Mesothelial cell of epicardium (in vitro differentiated cells): ENCODE measurements at places on chromosomes 7 and 10. TPM values are rescaled to one million over a fixed set of nuclear protein-coding genes. Genes with fewer than 3 reads are reported as not detected.
A peak's percentile ranks its signal among the peaks of the same experiment; 100 is the strongest.

GRCh38 chr10:9010093-9010492, 955.6 kb downstream of the GATA3 start:
- no peak for DNase-seq

ITIH2 gene
- not detected in 3 replicates for total RNA-seq

- no peak for DNase-seq
These were observed 9.6 kb upstream of the PTTG1IP2 start for GRCh38 chr7:90459888-90460287.

DNA sequence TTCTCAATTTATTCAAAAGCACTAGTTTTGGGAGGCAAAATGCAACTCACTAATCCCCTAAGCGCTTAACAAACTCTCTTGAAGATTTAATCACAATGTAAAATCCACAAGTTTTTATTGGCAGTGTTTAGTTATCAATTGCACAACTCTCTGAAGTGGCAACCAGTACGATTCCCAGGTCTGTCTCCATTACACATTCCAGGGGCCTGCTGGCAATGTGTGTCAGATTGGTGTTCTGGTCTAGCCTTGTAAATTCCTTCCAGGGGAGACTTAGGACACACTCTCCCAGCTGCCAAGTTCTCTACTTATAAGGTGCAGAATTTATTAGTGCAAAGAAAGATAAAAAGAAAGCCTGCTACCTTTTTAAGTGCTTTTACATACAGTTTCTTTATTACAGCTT, 164.7 kb upstream of the HPS1 start:
- no peak for DNase-seq

HYAL4 gene
- total RNA-seq: not detected in 3 replicates

GRCh38 chr7:158303121-158303520, 284.5 kb downstream of the PTPRN2 start:
- no peak for DNase-seq

COL28A1 gene
- total RNA-seq: 1.6 to 1.8 TPM (median 1.7 TPM) in 3 replicates

GRCh38 chr7:127415060-127415742, 22.7 kb upstream of the ZNF800 start:
- no peak for DNase-seq

GRCh38 chr10:34969171-34969570, 121.0 kb downstream of the CUL2 start:
- no peak for DNase-seq

DNA sequence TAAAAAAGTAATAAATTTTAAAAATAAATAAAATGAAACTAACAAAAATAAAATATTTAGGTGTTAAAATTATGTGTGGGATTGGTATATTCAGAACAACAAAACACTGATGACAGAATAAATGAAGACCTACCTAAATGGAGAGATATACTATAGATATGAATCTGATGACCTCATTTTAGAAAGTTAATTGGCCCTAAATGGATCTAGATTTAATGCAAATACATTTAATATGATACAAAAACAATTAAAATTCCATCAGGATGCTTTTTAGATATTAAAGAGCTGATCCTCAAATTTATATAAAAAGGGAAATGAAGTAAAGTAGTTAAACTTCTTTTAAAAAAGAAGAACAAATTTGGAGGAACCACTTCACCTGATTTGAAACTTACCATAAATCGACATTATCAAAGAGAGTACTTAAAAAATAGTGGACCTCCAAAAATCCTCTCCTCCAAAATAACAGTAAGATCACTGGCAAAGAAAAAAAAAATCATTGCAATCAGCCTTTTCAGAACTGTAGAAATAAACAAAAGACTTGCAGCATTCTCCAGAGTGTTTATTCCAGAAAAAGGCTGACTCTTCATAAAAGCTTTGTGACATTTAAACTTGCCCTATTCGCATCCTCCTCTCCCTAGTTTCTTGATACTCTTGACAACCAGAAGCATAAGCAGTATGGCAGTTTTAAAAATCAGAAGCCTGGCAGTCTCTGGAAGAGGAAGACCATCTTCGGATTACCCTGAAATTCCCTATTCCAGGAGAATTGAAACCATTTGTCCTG, 125.9 kb upstream of the AKR1E2 start:
- no peak for DNase-seq

DNA sequence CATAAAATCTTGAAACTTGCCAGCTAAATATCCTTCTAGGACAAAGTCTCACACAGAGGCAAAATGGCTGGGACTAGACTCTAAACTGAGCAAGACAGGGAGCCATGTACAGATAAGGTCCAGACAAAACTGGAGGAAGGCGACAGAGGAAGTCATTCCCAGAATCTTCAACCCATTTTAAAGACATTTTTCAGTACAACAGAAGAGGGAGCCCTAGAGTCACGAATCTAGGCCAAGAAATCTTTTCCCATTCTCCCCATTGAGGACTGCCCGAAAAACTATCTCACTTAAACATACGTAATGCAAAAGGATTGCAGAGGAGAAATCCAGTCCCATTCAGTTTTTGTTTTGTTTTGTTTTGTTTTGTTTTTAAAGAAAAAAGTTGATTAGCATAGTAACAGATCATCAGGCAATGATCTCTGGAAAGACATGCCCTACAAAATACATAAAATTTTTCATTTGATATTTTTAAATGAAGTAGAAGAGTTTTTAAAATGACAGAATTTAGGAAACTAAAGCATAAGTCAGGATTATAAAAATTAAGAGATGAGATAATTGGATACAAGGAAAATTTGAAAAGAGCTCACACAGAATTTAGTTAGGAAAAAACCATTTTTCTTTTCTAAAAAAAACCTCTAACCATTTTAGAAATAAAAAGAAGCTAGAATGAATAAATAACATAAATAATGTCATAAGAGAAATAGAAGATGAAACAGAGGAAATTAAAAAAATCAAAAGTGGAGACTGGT, 16.9 kb upstream of the PRF1 start:
- no peak for DNase-seq

ANKRD26 gene
- total RNA-seq: 16.2 to 17.7 TPM (median 16.9 TPM) in 3 replicates

ERV3-1 gene
- total RNA-seq: 54.9 to 57.6 TPM (median 56.6 TPM) in 3 replicates

DNA sequence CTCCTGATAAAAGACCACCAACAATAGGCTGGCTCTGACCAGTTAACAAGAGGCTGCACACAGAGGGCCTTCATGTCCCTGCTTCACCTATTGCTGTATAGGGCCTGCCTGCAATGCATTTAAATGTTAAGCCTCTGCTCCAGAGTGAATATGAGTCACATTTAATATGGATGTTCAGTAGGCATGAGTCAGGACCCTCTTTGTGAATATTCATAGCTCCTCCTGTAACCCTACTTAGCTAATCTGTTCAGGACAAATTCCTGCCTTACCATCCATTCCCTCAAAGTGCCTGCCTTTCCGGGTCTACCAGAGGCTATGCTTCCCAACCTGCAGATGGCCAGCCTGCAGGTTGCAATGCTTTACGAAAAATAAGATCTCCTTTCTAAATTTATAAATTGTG, 32.5 kb downstream of the ARHGAP22 start:
- DNase-seq: no peak

- no peak for DNase-seq
These were observed 1264.1 kb upstream of the AUTS2 start for GRCh38 chr7:68334216-68334615.

GRCh38 chr10:49634069-49634660, 20.3 kb downstream of the CHAT start:
- no peak for DNase-seq

GRCh38 chr10:69334302-69335062, 56.2 kb downstream of the HK1 start:
- DNase-seq: no peak

KEL gene
- 1.9 to 4.2 TPM (median 2.3 TPM) in 3 replicates for total RNA-seq

GRCh38 chr7:20601121-20601520, 14.3 kb upstream of the ABCB5 start:
- no peak for DNase-seq

GRCh38 chr10:26446258-26446657, 8.1 kb downstream of the APBB1IP start:
- DNase-seq: no peak

DNA sequence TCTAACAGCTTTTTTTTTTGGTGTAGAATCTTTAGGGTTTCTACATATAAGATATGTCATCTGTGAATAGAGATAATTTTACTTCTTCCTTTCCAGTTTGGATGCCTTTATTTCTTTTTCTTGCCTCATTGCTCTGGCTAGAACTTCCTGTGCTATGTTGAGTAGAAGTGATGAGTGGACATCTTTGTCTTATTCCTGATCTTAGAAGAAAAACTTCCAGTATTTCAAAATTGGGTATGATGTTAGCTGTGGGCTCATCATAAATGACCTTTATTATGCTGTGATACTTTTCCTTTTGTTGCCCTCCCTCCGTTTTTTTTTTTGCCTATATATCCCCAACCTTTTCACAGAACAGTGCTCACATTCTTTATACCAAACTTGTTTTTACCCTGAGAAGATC, 8.8 kb downstream of the AGK start:
- no peak for DNase-seq

HOXA4 gene
- 51.0 to 55.9 TPM (median 54.7 TPM) in 3 replicates for total RNA-seq

GRCh38 chr7:26368542-26368941, 76.9 kb downstream of the SNX10 start:
- DNase-seq: no peak

CYP3A4 gene
- not detected in 3 replicates for total RNA-seq

- no peak for DNase-seq
These were observed 75.8 kb upstream of the PARD3 start for GRCh38 chr10:34890939-34891338.

NRG3 gene
- 0.42 to 0.74 TPM (median 0.57 TPM) in 3 replicates for total RNA-seq

PRKCQ gene
- total RNA-seq: 2.3 to 2.4 TPM (median 2.3 TPM) in 3 replicates

DNA sequence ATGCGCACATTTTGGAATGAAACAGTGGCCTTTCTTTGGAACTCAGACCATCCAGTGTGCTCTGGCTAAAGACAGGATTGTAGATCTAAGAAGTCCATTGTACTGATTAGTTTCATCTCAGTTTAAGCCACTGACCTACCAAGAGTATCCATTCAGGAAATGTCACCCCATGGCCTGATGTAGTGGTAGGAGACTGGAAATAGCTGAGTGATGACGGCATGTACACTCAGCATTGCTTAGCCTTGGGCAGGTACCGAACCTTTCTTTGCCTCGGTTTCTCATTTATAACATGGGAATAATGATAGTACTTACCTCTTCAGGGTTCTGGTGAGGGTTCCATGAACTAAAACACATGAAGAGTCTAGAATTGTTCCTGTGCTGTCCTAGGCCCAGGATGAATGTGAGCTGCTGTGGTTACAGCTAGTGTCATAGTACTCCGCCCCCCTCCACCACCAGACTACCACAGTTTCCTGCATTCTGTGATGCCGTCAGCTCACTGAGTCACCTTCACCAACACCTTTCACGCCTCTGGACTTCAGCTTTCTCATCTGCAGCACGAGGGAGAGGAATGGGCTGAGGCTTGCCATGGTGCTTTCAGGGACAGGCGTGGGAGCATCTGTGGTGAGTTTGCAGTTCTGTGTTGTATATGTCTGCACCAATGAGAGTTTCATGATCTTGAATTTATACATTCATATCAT, 484.0 kb upstream of the GALNT17 start:
- DNase-seq: no peak

DNA sequence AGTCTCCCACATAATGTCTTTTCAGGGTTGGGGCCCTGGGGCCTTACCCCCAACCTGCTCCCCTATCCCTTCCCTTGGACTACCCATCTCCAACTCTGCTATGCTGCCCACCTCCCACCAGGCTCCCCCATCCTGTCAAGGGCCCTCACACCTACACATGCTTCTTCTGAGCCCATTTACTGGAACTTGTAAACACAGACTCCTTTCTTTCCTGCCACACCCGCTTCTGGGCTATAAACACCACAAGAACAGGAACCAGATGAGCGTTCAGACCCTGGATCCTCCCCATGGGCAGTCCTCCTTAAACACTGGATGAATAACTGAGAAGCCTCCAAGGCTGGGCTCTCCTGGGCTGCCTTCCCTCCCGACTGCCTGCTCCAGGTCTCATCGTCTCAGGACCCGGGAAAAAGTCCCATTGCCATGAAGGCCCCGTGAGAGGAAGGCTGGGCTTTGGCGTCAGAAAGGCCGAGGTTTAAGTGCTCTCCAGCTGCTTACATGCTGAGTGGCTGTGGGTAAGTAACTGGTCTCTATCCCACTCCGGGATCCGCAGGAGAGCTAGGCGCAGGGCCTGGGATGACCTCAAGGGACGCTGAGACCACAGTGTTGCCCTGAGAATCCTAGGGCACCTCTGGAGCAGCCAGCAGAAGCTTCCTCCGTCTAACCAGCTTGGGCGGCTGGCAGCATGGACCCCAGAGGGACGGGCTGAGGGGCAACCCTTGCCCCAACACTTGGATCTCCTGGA, 15.6 kb upstream of the CRHR2 start:
- DNase-seq: no peak

LMTK2 gene
- 22.0 to 23.1 TPM (median 23.0 TPM) in 3 replicates for total RNA-seq

SPDYE16 gene
- total RNA-seq: 0.18 to 0.44 TPM (median 0.34 TPM) in 3 replicates

ASB15 gene
- total RNA-seq: not detected in 3 replicates

IFIT1 gene
- 34.5 to 44.1 TPM (median 35.4 TPM) in 3 replicates for total RNA-seq

GRCh38 chr7:119685906-119686305, 587.1 kb upstream of the KCND2 start:
- no peak for DNase-seq

DNA sequence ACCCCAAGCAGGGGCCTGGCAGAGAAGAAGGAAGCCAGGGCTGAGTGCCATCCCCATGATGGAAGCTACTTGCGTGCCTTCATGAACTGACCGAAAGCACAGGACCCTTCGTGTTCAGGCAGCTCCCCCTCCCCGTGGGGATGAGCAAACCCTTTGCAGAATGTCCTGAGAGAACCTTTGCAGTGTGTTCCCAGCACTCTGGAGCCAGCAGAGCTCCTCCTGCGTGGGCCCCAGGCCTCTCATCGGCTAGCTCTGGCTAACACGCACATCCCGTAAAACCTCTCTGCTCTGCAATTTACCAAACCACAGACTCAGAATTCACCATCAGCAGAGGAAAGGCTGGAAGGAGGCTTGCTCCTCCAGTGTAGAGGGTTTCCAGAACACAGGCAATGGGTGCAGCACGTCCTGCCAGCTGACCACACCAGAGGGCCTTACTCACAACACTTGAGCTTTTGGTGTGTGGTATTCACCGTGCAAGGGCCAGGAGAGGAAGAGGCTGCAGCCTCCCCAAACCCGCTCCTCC, 3.1 kb downstream of the SH3PXD2A start:
- DNase-seq: no peak

PIK3AP1 gene
- 0.16 to 0.36 TPM (median 0.25 TPM) in 3 replicates for total RNA-seq

GRCh38 chr7:22452142-22452959, 47.6 kb downstream of the STEAP1B start:
- peak; percentile 36 for DNase-seq
